Hematopoietic multipotent progenitor cell treated with erythropoietin and hydrocortisone succinate and interleukin-3 and kit ligand, for 6 days (in vitro differentiated cells): ENCODE measurements at places on chromosomes 6 and 20.
A peak's percentile ranks its signal among the peaks of the same experiment; 100 is the strongest.

DNA sequence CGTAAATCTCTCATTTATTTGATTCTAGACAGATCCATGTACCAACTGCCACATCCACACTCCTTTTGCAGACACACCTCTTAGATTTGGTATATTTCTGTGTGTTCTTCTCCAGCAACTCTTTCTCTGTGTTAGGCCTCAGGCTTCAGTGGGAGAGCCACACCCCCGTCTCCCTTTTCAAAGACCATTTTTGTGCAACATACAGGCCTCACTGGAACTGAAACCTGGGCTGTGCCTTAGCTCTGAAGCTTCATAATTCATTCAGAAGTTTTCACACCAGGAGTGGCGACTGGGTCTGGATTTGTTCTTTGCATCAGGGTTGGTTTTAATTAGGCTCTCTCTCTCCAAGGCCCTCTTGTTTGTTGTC lies 170.2 kb downstream of the THBS2 start:
- DNase-seq: no peak

- DNase-seq: no peak
Observed at GRCh38 chr6:8180327-8181159, 78.2 kb upstream of the EEF1E1 start.

GRCh38 chr20:44990957-44991356 lies 24.6 kb downstream of the STK4 start:
- no peak for DNase-seq

DNA sequence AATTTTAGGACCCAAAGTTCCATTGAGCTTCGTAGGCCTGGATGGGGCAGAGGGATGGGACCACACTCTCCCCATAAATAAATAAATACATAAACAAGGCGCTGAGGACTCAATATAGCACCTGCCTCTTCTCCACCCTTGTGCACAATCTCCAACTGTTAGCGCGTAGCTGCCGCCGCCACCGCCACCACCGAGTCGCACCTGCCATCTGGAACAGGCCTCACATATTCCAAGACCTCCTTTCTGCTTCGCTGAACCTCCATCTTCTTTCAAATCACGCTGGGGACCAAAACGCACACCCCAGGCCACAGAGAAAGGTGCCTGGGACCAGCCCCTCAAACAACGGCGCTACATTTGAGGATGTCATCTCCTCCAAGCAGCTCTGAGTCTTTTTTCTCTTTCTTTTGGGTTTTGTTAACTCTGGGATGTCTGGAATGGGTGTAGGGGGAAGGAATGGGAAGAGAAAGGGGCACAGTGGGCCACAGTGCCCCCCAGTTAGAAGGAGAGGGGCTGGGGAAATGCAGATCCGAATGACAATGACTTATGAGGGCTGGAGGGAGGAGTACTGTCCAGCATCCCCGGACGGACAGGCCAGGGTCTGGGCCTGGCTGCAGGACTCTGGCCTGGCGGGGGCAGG lies 49.7 kb downstream of the NOL4L start:
- DNase-seq: peak; percentile 27

DNA sequence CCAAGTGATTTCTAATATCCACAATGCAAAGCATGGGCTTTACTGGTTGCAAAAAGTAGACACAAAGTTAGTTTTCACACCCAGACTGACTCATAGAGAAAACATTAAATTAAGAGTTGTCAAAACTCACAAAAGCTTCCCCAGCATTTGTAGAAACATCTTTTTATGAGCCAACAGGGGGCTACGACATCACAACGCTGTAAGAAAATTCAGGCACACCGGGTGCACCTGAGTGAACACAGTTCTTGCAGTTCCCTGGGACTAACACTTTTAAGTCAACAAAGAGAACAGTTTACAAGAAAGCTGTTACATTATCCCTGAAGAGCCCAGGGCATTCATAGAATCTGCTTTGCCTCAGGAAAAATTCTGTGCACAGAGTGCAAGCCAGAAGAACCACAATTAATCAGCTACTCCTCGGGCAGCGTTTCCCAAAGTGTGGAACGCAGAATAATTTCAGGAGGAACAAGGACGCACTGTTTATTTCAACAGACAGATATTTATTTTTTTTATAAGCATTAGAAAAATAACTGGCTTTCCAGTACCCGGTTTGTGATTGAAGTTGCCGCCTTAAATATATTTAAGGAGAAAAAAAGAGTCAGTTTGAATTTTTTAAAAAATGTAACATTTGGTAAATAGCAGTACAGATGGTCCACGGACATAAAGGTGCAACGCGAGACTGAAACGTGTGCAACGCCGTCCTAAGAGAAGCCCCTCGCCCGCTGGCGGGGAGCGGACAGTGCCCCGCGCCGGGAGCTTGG lies 1.2 kb downstream of the NCOA5 start:
- peak; percentile 27 for DNase-seq

DNA sequence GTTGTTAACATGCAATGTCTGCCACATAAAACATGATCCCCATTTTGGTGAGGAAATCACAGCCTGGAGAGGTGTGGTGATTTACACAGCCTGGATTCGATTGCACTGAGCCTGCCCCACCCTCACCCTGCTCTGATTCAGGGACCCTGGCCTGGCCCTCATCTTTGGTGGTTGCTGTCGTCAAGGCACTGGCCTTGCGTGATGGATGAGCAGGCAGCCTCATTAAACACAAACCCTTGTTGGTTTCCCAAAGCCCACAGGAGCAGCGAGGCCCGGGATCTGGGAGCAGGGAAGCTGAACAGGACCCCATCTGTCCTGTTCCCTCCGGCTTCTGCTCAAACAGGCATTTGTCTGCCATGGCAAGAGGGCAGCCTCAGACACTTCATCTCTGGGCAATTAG lies 70.8 kb downstream of the CHMP4B start:
- DNase-seq: no peak

DNA sequence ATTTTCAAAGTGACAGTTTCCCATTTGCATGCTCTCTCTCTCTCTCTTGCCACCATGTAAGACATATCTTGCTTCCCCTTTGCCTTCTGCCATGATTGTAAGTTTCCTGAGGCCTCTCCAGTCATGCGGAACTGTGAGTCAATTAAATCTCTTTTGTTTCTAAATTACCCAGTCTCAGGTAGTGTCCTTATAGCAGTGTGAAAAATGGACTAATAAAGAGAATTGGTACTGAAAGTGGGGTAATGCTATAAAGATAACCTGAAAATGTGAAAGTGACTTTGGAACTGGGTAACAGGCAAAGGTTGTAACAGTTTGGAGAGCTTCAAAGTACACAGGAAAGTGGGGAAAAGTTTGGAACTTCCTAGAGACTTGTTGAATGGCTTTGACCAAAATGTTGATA lies 389.8 kb downstream of the GRIK2 start:
- no peak for DNase-seq

DNA sequence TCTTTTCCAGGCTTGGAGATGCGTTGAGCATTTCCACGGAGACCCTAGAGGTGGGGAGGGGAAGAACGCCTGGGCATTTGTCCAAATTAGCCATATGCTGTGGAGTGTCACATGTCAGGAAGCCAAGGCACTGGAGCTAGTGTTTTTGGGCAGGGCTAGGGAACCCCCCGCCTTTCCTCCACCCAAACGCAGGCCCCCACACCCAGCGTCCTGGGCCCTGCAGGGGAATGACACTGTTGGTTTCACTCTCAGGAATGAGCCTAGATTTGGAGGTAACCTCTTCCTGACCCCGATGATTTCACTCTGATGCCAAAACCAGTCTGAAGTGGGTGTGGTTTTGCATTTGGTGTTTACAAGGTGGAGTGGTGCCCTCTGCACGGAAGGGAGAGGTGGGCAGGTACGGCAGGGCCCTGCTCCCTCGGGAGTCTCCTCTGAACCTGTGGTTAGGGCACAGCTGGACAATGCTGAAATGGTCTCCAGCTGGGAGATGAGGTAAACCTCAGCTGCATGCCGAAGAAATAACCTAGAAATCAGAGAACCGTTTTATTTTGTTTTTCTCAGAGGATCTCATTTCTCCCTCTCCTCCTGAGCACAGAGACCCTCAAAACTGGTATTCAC lies 29.5 kb downstream of the MTHFD1L start:
- DNase-seq: peak; percentile 18

DNA sequence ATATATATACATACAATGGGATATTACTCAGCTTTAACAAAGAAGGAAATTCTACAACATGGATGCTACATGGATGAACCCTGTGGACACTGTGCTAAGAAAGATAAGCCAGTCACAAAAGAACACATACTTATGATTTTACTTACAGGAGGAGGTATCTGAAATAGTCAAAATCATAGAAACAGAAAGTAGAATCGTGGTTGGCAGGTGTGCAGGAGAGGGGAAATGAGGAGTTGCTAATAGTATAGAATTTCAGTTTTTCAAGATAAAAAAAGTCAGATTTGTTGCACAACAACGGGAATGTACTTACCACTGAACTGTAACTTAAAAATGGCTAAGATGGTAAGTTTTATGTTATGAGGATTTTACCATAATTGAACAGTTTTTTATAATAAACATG lies 706.3 kb downstream of the TFAP2A start:
- no peak for DNase-seq
